ENCODE measurements at places on chromosomes 7 and 10.

DNA sequence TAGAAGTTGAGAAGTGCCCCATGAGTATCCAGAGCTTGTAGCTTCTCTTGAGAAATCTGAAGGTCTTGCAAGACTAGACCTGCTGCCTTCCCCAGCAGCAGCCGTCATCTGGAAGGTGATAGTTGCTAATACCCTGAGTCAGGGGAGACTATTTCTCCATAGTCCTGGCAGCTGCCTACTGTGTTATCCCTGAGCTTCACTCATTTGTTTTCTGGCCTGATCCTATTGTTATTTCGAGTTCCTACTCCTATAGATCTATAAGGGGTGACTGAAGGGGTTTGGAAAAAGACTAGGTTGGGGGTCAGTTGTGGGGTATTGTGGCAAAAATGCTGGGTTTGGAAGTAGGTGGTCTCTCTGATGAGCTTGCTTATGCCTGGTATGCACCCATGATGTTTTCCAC is 297.8 kb downstream of the CNTNAP2 start:
- DNase-seq, result no peak

DNA sequence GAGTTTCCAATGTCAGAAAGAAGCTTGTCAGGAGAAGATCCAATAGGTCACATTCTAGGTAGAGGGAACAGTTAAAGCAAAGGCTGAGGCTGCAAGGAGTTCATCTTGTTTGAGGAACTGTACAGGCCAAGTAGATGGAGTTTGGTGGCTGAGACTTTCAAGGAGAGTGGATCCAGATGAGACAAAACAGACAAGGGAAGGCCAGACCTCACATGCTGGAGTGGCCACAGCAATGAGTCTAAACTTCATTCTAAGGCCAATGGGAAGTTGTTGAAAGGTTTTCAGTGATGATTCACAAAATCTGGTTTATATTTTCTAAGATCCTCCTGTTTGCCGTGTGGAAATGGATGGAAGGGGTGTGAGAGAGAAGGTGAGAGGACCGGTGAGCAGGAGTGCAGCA is 40.0 kb downstream of the EPDR1 start:
- DNase-seq, result no peak

DNA sequence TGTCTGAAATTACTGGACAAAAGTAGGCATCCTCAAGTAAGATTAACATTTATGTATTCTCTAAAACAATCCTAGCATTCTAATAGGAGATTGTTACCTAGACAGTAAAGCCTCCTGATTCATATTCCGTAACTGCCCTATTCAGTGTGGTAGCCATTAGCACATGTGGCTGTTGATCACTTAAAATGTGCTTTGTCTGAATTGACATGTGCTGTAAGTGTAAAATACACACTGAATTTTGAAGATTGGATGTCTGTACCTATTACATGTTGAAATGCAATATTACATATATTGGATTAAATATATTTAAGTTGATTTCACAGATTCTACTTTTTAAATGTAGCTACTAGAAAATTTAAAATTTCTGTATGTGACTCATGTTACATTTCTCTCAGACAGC is 14.6 kb downstream of the EDRF1 start:
- no peak for DNase-seq

DNA sequence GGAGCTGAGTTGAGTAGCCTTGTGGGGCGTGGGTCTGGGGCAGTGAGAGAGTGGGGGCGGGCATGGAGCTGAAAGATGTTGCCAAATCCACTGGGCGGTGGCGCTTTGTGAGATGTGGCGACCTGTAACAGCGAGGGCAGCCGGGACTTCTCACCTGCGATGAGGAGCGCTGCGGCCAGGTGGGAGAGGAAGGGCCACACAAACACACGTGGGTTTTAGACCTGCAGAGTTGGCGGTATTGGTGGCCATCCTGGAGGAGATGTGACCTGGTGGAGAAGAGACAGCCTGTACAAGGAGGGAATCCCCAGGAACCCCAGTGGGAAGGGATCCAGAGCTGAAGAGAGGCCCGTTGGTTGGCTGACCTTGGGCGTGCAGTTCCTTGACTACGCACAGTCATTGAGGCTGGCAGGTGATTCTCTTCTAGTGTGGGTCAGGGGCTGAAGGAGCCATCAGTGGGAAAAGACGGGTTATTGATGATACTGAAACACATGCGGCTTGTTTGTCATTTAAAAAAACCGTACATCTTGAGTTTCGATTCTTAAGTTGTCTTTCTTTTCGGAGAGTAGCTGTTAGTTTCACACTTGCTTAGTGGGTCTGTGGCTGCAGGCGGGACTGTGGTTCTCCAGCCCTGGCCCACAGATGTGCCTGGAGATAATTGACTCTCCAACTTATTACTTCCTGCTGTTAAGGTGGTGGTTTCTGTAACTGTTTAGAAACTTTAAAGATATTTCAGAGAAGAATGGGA is 2.4 kb downstream of the CHST12 start:
- no peak for DNase-seq

- no peak for DNase-seq
These were observed 24.7 kb downstream of the NUB1 start for GRCh38 chr7:151366166-151366879.

GRCh38 chr10:100186253-100187212 is 704 bp upstream of the ERLIN1 start:
- DNase-seq, result no peak

GRCh38 chr7:87498893-87499292 is 23.4 kb upstream of the ABCB4 start:
- no peak for DNase-seq

- no peak for DNase-seq
These were observed 28.2 kb downstream of the COL26A1 start for GRCh38 chr7:101390901-101391301.

DNA sequence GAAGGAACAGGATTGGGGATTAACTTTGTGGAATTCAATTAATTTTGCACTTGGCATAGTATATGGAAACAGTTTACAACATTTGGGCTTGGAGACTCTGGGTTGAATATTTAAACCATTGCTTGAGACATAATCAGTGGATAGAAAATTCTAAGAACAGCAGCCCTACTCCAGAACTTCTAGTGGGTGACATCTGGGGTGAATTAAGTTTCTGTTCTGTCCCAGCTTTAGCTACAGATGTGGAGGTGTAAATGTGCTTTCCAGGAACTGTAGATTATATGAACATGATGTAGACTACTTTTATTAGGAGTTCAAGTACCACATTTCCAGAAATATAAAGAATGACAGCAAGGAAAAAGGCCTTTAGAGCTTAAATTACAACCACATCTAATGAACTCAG is 51.9 kb upstream of the SKAP2 start:
- DNase-seq, result no peak

GRCh38 chr10:35635576-35635975 is 6.5 kb downstream of the FZD8 start:
- DNase-seq, result no peak

DNA sequence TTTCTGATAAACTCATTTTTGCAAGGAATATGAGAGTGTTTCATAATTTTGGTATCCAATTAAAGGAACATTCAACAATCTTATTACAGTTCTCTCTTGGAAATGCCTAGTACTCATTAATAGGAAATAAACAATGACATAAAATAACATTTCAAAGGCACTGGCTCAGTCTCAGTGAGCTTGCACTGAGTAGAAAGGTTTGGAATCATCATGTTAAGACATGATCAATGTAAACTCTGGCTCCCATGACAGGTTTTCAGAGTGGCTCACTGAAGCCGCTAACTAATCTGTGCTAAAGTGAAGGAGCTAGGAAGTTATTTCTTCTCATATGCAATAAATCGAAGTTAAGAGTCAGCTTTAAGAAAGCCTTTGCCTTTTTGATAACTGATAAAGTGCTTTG is 203.3 kb upstream of the HGF start:
- DNase-seq, result no peak

DNA sequence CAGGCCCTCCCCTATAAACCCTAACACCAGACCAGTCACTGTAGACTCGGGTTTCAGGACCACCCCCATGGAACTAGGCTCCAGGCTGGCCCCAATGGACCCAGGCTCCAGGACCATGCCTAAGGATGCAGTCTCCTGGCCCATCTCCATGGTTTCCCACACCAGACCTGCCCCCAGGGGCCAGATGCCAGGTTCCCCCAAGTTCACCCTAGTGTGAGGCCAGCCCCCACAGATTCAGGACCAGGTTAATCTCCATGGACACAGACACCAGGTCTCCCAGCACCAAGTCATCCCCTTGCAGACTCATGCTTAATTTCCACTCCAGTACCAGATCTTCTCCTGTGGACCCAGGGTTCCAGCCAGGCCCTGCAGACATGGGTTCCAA is 103.8 kb upstream of the LANCL2 start:
- no peak for DNase-seq

GRCh38 chr7:139482662-139483466 is 609 bp downstream of the KLRG2 start:
- DNase-seq, result no peak

GRCh38 chr10:131653140-131653539 is 247.7 kb upstream of the PPP2R2D start:
- DNase-seq, result no peak

GRCh38 chr7:101582971-101583370 is 46.1 kb downstream of the MYL10 start:
- DNase-seq, result no peak

DNA sequence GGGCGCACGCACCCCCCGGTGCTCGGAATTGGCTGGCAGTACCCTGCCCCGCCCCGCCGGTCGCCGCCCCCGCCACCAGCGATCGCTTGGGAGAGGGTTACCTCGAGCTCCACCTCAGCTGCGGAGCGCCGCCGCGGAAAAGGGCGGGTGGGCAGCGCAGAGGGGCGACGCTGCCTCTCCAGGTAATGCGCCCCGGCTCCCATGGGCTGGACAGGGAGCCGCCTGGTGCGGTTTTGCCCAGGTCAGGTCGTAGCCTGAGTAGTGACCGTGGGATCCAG is 1.3 kb downstream of the PFKFB3 start:
- no peak for DNase-seq

GRCh38 chr7:151459726-151460473 is 20.0 kb upstream of the CRYGN start:
- peak; percentile 39 for DNase-seq

DNA sequence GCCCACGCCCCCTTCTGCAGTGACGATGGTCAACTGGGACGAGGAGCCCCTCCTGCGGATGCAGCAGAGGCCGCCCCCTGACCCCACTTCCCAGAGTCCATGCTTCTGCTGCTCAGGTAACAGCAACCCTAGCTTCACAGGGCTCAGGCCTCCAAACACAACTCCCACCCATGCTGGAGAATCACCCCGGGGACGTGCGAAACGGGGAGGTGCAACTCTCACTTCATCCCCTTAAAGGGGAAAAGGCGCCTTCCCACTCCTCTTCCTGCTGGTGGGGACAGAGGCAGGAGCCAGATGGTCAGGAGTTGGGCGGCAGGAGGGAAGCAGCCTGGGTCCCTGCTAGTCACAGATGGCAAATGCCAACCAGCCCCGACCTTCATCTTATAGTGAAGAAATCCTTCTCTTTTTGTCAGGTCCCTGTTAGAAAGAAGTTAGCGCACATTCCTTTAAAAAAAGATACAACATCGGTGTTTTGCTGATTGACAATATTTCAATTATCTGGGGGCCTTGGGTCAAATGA is 155.4 kb downstream of the DIP2C start:
- DNase-seq, result no peak

DNA sequence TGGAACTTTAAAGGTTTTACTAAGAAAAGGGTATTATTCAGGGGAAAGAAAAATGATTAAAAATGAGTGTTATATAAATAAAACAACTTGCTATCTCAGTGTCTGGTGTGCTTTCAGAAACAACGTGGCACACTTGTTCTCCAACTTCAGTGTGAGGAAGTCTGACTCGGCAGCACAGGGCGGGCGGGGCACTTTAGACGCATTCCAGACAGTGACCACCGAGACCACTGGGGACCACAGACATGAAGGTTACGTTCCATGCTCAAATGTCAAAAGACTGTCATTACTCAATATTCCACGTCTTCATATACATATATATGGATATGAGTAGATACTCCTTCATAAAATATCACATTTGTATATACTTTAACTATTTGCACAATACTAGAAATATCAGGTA is 87.0 kb downstream of the LARP4B start:
- no peak for DNase-seq

GRCh38 chr10:17273403-17273802 is 45.4 kb downstream of the VIM start:
- DNase-seq, result peak; percentile 34

DNA sequence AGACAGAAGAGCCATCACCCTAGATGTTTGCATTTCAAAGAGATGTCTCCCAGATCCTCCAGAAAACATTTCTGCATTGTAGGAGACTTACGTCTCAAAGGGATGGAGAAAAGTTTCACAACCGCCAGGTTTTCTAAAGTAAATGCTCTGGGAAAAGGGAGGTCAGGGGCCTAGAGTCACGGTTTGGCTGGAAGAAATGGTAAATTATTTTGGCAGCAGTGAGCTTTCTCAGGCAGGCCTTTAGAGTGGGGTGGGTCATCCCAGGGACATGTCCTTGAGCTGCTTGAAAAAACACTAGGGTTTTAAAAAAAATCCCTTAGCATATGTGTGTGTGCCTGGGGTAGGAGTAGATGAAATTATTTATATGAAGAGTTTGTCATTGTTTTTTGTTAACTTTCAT is 728.8 kb downstream of the TYW1 start:
- DNase-seq, result no peak

- DNase-seq, result no peak
These were observed 15.3 kb upstream of the SUN1 start for GRCh38 chr7:816751-817671.

- DNase-seq, result no peak
These were observed 250.5 kb downstream of the ARHGAP12 start for GRCh38 chr10:31678139-31678536.
